ENCODE measurements at places on chromosomes 5 and 9. TPM values are rescaled to one million over a fixed set of nuclear protein-coding genes. Genes with fewer than 3 reads are reported as not detected.
A peak's percentile ranks its signal among the peaks of the same experiment; 100 is the strongest.

DNA sequence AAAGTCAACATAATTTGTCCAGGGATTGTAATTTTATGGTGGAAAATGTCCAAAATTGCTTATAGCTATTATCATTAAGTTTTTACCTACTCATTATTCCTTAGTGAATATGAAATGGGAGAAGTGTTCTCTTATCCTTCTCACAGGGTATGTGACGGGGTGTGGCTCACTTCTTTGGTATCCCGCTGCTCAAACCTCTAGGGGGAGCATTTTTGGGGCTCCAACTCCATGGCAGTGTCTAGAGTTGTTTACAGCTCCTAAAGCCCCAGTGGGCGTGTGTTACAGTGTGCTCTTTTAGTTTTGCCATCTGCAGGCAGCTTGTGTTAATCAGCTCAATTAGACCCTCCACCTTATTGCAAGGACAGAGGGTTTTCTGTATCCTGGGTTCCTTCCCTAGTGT, 89.4 kb downstream of the CDKN2A start:
- DNase-seq = no peak

- DNase-seq = no peak
These were observed 74.1 kb upstream of the SAP30L start for GRCh38 chr5:154371687-154372086.

DNA sequence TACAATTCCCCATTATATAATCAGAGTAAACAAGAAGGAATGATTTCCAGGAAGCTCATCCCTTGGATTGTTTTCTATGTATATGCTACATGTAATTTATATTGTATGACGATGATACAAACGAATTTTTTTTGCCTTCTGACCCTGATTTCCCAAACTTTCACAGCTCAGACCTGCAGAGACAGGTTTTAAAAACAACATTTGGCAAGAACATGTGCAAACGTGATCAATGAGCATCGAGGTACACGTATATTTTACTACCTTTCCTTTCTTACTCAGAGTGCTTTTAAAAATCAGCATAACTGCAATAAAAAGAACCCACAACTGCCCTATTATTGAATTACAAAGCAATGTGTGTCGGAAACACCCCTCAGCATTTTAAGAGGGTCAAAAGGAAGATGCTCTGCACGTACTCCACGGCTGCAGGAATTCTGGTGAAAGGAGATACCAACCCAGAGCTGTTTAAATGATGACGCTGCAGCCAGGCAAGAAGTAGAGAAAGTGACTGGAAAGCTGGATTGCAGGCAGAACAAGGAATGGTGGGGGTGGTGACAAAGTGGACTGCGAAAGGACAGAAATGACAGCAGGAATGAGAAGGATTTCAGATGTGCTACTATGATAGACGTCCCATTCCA, 533.5 kb downstream of the RAB3C start:
- DNase-seq = no peak

DNA sequence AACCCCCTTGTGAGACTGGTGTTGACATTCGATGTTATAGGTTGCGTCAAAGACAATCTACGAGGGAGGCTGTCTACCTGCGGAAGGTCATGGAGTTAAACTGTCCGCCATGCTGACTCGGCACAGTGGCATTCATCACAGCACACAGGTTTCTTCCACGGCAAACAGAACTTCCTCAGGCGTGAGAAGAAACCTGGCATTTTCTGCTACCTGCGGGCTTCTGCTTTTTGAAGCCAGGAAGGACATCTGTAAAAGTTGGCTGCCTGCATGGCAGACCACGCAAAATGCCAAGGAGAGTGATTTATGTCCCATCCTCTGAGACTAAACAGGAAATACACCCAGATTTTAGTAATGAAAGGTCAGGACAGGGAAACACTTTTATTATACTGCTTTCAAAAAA, 809.8 kb upstream of the NUDT12 start:
- peak; percentile 6 for DNase-seq

- DNase-seq = no peak
These were observed 10.3 kb upstream of the RGMB start for GRCh38 chr5:98763001-98763630.

- no peak for DNase-seq
These were observed 40.7 kb downstream of the TIMD4 start for GRCh38 chr5:156922207-156922792.

DNA sequence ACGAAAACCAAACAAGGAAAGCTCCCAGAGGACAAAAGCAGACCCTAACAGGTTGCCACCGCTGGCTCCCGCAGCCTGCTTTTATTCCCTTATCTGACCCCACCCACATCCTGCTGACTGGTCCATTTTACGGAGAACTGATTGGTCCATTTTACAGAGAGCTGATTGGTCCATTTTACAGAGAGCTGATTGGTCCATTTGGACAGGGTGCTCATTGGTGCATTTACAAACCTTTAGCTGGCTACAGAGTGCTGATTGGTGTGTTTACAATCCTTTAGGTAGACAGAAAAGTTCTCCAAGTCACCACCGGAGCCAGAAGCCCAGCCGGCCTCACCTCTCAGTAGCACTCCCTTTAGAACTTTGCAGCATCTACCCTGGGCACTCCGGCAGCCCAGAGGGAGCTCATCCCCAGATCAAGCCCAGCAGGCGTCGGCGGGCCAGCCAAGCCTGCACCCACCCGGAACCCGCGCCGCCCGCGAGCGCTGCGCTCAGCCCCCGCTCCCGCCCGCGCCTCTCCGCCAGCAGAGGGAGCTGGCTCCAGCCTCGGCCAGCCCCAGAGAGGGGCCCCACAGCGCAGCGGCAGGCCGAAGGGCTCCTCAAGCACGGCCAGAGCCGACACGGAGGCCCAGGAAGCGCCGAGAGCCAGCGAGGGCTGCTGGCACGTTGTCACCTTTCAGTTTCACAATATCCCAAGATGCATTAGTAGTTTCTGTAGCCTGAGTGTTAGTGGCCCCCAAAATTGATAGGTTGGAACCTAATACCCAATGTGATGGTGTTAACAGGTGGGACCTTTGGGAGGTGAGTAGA, 35.3 kb upstream of the CLPTM1L start:
- DNase-seq = no peak

DNA sequence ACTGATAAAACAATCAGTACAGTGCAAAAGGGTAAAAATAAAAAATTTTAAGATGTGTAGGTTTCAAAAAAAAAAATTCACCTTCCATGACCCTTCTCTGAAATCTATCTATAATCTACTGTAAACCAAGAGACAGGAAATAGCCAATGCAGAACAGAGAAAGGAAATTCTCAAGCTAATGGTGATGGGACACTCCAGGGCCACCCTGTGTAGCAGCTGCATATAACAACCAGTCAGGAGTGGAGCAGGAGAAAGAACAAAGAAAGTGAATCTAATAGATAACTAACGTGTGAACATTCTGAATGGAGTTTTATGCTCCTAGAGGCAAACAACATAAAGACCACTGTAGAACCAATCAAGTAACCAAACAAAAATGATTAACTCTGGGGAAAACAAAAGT, 16.6 kb downstream of the SPTLC1 start:
- peak; percentile 30 for DNase-seq

GRCh38 chr9:70495514-70495913, 81.1 kb upstream of the KLF9 start:
- no peak for DNase-seq

- DNase-seq = no peak
These were observed 85.4 kb downstream of the TRIM36 start for GRCh38 chr5:115084246-115084793.

- no peak for DNase-seq
These were observed 345.4 kb downstream of the FBXL17 start for GRCh38 chr5:108036482-108036881.

- no peak for DNase-seq
These were observed 116.0 kb downstream of the GOLPH3 start for GRCh38 chr5:32058101-32058500.

EIF4E1B gene
- 0.81 TPM for polyA plus RNA-seq

PCDHGC3 gene
- 246 TPM for polyA plus RNA-seq

OR1L1 gene
- polyA plus RNA-seq = not detected

ZBTB5 gene
- polyA plus RNA-seq = 21.2 TPM

QRFP gene
- polyA plus RNA-seq = not detected

ECSCR gene
- polyA plus RNA-seq = 10.6 TPM

GFPT2 gene
- 3.2 TPM for polyA plus RNA-seq

PCDHB9 gene
- 30.1 TPM for polyA plus RNA-seq

RXFP3 gene
- not detected for polyA plus RNA-seq

ADAMTS12 gene
- polyA plus RNA-seq = 0.24 TPM

PCDHA1 gene
- 0.61 TPM for polyA plus RNA-seq

TAS2R1 gene
- polyA plus RNA-seq = not detected

SLC6A3 gene
- polyA plus RNA-seq = 3.6 TPM

All from brain (organoid and tissue), 16 donors.